ENCODE measurements at places on chromosomes 4 and X. TPM values are rescaled to one million over a fixed set of nuclear protein-coding genes. Genes with fewer than 3 reads are reported as not detected.

Gene PABPC5
- not detected for total RNA-seq

Gene TKTL1
- total RNA-seq = not detected

Gene DIPK2B
- total RNA-seq = not detected

Gene POLA1
- 38.2 TPM for total RNA-seq

Gene FGFR3
- total RNA-seq = 40.2 TPM

Gene RPL9
- total RNA-seq = 2,808 TPM

Gene OPHN1
- total RNA-seq = 29.5 TPM

Gene CLIC2
- total RNA-seq = 0.28 TPM

Gene SPANXN4
- not detected for total RNA-seq

DNA sequence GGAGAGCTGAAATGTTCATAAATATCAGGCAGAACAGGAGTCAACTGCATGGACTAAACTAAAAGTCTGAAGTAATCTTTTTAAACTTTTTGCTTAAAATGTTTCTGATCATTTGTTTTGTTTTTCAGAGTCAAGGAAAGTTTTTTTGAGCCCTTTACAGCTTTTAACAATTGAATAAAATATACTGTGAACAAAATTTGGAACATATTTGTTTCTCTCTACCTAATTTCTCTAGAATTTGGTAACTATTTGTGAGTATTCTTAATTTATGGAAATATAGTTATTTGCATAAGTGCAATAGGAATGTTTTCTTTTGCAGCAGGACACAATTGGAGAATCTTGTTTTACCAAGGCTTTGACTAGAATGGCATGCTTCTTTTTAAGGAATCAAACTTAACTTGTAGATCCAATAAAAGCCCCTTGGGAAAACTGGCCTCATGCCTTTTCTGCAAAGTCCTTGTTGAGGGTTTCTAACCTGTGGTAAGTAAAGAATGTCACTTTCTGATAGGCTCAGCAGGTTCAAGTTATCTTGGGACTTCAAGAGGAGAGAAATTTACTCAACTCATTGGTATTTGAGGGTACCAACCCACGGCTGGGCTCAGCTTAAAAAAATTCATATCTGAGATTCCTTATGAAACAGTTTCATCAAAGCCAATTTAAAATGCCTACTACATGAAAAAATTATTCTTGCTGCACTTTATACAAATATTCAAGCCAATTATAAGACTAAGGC, 91.5 kb downstream of the UPRT start:
- no peak for DNase-seq

- no peak for DNase-seq
These were observed 59.2 kb upstream of the RPS6KA3 start for GRCh38 chrX:20325786-20326388.

- peak; percentile 6 for DNase-seq
These were observed 94.5 kb upstream of the ZNF827 start for GRCh38 chr4:146033149-146033548.

DNA sequence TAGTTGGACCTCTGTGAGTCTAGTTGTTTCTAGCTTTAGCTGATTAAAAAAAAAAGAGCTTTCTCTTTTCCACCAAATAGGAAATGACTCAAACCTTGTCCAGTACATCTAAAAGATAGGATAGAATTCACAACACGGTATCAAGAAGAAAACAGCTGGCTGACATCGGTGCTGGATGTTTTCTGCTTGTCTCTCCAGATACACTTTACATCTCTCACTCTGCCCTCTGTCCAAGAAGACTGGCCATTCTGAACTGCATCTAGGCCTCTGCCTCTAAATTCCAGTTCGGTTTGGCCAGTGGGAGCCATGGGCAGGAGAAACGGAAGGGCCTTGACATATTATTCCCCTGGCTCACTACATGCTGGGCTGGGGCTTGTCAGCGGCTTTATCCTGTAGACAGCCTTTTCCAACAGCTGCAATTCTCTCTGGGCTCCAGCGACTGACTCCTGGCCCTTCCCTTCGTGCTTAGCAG, 57.3 kb upstream of the SHISA3 start:
- DNase-seq = no peak

DNA sequence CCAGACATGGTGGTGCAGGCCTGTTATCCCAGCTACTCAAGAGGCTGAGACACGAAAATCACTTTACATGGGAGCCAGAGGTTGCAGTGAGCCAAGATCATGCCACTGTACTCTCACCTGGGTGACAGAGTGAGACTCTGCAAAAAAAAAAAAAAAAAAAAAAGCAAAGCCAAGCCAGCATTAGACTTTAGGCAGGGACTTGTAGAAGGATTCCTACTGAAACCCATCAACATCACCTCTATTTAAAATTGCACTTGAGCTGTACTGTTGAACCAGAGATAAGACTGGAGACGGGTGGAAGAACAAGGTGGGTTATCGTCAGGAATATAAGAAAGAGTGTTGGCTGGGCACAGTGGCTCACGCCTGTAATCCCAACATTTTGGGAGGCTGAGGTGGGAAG, 15.7 kb upstream of the AFAP1 start:
- DNase-seq = no peak

DNA sequence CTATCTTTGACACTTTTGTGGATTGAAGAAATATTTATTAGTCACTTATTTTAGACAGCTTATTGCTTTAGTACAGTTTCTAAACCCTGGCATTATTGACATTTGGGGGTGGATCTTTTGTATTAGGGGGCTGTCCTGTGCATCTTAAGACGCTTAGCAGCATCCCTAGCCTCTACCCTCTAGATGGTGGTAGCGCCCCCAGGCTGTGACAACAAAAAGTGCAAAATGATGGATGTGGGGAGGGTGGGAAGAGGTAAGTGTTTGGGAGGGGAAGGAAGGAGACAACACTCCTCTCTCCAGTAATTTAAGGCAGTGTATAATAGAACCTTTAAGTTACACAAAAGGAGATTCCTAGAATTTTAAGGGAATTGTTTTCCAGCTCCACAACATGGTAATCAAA, 1210.6 kb downstream of the C4orf33 start:
- no peak for DNase-seq

DNA sequence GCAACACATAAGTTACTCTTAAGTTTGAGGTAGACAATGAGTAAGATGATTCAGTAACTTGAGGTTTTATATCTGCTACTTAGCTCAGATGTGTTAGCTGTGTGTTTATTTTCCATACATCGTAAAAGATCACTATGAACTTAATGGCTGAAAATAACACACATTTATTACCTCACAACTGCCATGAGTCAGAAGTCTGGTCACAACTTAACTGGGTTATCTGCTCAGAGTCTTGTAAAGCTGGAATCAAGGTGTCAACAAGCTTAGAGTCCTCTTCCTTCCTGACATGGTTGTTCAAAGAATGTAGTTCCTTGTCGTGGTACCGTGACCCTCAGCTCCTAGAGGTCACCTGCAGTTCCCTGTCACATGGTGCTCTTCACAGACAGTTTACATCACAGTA, 204.9 kb upstream of the MAGEB2 start:
- DNase-seq = no peak

DNA sequence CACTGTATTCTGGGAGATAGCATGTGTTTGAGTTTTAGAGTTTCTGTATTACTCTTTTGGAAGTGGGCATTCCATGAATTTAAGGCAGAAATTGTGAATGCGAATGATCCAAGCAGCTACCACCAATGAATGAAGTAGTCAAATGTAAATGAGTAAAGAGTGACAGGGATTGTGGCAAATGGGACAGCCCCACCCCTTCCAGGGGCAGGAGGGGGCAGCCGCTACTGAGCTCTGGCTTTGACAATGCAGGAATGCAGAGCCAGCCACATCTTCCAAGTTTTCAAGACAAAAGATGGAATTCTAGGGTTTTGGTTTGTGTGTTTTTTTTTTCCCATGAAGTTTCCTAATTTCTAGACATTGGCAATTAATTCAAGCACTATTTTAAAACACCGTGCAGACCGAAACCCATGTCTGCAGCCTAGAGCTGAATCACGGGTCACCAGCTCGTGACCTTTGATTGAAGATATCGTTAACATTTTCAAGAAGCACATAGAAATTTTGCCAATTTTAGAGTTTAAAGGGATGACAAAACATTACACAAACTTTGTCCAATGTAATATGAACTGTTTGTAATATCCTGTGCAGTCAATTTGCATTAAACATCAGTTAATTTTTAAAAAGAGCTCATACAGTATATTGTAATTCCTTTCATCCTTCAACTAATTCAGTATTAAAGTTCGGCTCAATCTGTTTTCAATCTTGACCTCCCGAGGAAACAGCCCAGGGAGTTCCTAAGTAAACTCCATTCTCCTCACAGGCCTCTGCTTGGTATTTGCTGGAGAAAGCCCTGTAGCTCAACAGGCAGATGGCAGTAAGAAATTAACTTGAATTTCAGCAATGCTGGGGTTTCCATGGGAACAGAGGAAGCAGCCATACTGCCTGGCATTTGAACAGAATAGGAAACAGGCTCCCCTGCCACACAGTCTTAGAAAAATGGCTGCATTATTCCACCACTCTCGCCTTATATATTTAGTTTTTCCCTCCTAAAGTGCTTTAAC, 83.4 kb downstream of the UCHL1 start:
- no peak for DNase-seq

DNA sequence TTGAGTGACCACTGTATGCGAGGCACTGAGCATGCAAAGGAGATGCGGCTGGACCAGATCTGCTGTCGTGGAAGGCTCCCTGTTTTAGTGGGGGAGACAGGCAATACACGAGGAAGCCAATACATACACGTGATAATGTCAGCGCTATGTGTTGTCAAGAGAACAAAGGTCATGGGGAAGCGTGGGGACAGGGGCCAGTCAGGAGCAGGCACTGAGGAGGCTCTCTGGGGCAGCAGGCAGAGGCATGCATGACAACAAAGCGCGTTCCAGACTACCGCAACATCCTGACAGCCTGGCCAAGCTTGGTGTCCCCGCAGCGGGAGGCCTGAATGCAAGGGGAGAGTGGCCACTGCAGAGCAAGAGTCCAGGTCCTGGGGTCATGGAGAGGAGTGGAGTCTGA, 61.9 kb downstream of the DCTD start:
- DNase-seq = peak; percentile 67

GRCh38 chrX:65642914-65643491, 24.5 kb upstream of the MSN start:
- no peak for DNase-seq

- DNase-seq = peak; percentile 56
These were observed 4.7 kb downstream of the RASGEF1B start for GRCh38 chr4:81466841-81467671.

GRCh38 chrX:150234126-150234525, 129.0 kb upstream of the MAMLD1 start:
- no peak for DNase-seq

DNA sequence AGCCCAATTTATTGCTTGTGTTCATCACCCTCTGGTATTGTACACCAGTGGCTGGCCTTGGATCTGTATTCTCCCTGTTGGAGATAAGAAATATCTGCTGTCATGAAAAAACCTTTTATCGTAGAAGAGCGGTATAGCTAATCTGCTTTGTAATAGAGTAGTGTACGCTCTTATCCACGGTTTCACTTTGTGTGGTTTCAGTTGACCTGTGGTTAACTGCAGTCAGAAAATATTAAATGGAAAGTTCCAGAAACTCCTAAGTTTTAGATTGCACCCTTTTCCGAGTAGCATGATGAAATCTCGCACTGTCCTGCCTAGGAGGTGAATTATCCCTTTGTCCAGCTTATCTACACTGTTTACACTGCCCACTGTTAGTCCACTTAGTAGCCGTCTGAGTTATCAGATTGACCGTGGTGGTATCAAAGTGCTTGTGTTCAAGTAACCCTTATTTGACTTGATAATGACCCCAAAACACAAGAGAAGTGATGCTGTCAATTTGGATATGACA, 42.4 kb downstream of the KDM6A start:
- DNase-seq = peak; percentile 92
